Activated CD8-positive, alpha-beta memory T cell treated with anti-CD3 and anti-CD28 coated beads, Interleukin-2, amount 10 ng/mL, durations not matched to agents 7 days and 5 days (primary cell): ENCODE measurements at places on chromosomes 6 and 20. TPM values are rescaled to one million over a fixed set of nuclear protein-coding genes. Genes with fewer than 3 reads are reported as not detected.

DNA sequence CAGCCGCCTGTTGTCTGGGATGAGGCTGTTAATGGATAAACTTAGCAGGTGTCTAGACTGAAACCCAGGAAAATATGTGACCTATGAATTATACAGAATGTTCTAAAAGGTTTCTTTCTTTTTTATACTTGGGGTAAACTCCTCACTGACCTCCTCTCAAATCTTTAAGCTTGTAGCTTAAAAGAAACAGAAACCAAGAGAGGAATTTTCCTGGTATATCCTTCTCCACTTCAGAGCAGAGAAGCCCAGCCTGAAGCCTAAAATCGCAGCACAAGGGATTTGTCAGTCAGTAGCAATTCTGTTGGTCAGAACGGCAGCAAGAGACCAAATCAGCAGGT, 99.4 kb upstream of the RIPOR2 start:
- H3K36me3 ChIP-seq, result peaks cover 16% of the 10 kb centered on the region
- no peak for DNase-seq
- H3K27me3 ChIP-seq, result no peaks in the 10 kb centered on the region
- peak overlapping the region; percentile 83 for H3K4me3 ChIP-seq

DNA sequence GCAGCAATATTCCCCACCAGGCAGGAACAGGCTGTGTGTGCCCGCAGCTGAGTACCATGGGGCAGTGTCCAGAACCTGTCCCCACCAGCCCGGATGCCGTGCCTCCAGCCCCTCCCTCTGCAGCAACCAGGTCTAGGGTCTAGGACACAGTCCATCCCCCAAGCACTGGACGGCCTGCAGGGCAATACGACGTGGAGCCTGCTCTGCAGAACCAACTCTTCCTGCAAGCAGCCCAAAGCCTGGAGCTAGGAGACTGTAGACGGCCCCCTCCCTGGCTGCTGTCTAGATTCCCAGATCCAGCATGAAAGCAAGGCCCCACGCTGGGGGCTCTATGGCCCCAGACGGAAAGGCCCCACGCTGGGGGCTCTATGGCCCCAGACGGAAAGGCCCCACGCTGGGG, 128.2 kb upstream of the AFDN start:
- no peak for DNase-seq
- H3K27ac ChIP-seq, result no peak overlapping the region
- peaks cover 18% of the 10 kb centered on the region for H3K4me1 ChIP-seq
- peaks cover 45% of the 10 kb centered on the region for H3K27me3 ChIP-seq
- H3K36me3 ChIP-seq, result no peaks in the 10 kb centered on the region

DNA sequence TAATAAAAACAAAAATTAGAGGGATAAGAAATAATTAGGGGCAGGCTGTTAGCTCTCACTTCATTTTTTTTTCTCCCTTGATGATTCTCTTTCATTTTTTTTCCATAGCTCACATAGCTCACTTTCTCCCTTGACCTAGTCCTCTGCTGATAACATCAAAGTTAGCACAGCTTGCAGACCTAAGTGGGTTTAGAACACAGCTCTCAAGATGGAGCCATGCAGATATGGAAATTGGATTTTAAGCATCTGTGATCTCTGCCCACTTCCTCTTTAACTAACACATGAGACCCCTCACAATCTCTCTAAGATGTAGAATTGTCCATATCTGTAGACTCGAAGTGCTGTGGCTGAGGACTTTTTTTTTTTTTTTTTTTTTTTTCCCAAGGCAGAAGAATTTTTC, 257.1 kb downstream of the SOX4 start:
- no peak overlapping the region for H3K4me3 ChIP-seq
- H3K27ac ChIP-seq, result no peak overlapping the region
- no peaks in the 10 kb centered on the region for H3K4me1 ChIP-seq
- no peaks in the 10 kb centered on the region for H3K36me3 ChIP-seq
- no peaks in the 10 kb centered on the region for H3K27me3 ChIP-seq

Gene DEK
- total RNA-seq, result 209 TPM

GRCh38 chr6:136923116-136923953, 1.2 kb downstream of the SLC35D3 start:
- peaks cover 64% of the 10 kb centered on the region for H3K27me3 ChIP-seq
- no peaks in the 10 kb centered on the region for H3K36me3 ChIP-seq
- no peak overlapping the region for H3K27ac ChIP-seq
- no peak for DNase-seq

DNA sequence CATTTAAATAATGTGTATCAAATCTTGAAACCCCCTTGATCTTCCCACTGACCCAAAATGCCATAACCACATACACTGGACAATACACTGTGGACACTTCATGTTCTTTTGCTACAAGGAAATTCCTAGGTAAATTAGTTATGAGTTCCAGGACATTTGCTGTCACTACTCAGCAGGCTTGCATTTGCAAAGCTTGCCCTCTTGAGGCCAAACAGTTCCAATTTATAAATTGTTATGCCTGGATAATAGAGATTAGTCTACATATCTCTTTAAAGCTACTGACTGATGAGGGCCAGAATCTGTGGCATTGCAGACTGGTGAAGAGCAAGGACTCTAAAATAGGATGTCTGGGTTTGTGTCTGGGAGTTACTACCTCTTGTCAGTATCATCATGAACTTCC, 17.4 kb upstream of the RAB32 start:
- no peak overlapping the region for H3K4me3 ChIP-seq
- no peak overlapping the region for H3K27ac ChIP-seq
- H3K36me3 ChIP-seq, result no peaks in the 10 kb centered on the region
- DNase-seq, result no peak
- no peaks in the 10 kb centered on the region for H3K4me1 ChIP-seq
- no peaks in the 10 kb centered on the region for H3K27me3 ChIP-seq

GRCh38 chr6:89145091-89145955, 532 bp upstream of the PM20D2 start:
- peaks cover 37% of the 10 kb centered on the region for H3K4me1 ChIP-seq
- H3K27me3 ChIP-seq, result peaks cover 10% of the 10 kb centered on the region
- H3K27ac ChIP-seq, result peak overlapping the region; percentile 97
- DNase-seq, result peak; percentile 61
- peak overlapping the region; percentile 84 for H3K4me3 ChIP-seq
- peaks cover 20% of the 10 kb centered on the region for H3K36me3 ChIP-seq
